Activated gamma-delta T cell treated with Interleukin-2 at 50 U/mL for 16 hours (primary cell): ENCODE measurements at places on chromosomes 3 and 15.

DNA sequence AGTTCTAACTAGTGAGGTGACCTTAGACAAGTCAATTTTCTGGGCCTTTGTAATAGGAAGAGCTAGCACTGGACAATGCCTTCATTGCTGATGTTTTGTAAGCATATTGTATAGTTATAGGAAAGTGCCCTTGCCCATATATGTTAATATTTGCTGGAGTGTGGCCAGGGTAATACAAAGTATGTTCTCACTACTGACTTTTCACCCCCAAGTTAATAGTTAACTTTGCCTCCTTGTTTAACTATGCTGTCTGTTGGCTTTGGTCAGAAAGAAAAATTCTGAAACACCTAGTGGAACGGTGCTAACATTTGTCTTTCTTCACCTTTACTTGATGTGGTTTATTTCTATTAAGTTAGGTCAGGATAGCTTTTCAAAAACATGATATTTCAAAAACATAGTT is 287.4 kb upstream of the CTNNB1 start:
- DNase-seq = no peak

DNA sequence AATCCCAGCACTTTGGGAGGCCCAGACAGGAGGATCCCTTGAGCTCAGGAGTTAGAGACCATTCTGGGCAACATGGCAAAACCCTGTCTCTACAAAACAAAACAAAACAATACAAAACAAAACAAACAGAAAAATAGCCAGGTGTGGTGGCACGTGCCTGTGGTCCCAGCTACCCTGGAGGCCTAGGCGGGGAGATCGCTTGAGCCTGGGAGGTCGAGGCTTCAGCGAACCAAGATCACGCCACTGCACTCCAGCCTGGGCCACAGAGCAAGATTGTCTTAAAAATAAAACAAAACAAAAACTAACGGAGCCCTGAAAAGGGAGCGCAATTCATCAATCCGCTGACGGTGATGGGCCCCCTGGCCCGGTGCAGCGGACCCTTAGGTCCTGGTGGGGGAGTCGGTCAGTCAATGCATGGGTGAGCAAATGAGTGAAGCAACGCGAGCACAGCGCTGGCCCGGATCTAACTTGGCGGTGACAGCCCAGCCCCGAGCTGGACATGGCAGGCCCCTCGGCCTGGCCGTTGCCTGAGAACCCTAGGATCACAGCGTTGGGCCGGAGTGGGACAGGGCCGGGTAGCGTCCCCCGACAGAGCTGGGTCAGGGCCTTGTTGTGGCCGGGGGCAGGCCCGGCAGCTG is 52.4 kb upstream of the BLM start:
- DNase-seq = no peak

DNA sequence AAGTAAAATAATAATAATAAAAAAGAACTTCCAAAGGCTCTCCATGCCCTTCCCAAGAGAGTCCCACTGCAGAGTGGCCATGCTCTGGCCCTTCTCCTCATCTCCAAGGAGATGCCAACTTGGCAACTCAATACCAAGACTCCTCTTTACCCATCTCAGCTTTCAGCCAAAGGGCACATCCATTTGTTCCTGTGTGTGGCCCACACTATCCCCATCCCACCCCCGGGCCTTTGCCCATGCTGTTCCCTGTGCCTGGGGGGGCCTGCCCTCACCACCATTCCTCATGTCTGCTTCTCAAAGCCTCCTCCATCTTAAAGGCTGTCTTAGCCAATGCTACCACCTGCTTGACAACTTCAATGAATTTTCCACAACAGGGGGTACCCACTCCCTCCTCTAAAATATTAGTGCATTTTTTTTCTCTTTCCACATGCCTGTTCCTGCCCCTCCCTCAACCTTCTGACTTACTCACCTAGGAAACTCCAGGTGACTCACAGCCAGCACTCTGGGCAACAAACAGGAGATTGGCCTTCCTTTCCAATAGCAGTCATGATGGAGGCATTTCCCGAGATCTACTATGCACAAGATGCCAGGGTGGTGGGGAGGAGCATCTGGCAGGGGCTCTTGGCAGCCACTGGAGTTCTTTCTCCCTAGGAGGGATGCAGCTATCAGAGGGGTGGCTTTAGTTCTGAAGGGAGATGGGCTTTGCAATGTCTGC is 109.4 kb upstream of the SMAD3 start:
- no peak for DNase-seq

DNA sequence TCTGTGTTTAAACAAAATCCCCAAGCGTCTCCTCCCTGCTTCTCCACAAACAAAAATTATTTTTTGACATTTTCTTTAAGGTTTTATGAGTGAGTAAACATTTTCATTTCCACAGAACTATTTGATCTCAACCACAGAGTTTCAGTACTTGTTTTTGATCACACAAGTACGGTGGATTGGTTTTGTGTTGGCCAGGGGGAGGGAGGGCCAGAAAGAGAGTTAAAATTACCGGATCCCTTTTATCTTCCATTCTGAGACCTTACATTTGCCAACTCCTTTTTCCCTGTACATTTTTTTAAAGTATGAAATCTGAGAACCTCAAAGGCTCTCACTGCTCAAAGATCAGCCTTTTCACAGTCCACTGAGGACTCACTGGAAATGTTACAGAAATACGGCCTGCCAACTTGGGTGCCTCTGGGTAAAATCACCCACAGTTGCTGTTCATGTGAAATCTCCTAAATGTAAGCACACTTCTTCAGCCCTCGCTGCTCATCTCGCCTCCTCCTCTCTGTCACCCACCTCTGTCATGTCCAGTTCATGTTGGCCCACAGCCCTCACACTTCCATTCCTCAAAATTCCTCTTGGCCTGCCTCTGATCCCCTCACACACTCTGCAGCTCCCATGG is 1.7 kb downstream of the HOMER2 start:
- DNase-seq = no peak

GRCh38 chr3:89314454-89315098 is 207.2 kb downstream of the EPHA3 start:
- no peak for DNase-seq

DNA sequence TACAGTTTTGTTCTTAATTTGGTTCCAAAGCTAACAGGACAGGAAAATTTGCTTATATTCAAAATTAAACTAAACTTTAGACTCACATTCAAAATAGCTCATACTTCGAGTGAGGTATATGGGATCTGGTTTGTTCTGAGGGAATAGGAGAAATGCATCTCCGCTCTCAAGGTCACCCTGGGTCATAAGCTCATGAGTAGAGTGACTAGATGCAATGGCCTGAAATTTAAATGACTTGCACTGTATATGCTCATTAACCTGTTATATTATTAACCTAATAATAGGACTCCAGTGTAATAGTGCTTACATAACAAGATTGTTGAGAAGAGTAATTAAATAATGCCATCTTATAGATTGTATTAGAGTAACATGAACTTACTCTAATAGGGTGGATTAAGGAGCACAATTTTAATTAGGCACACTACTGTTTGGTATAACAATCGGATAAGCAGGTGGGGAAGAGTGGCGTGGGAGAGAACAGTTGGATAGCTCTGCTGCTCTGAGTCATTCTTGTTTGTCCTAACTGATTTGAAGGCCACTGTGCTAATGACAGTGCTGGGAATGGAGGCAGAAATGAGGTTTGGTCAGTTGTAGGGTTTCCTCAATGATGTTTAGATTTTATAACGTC is 5.2 kb downstream of the NKTR start:
- no peak for DNase-seq

- DNase-seq = no peak
Observed at GRCh38 chr15:70306582-70306981, 208.9 kb upstream of the TLE3 start.

DNA sequence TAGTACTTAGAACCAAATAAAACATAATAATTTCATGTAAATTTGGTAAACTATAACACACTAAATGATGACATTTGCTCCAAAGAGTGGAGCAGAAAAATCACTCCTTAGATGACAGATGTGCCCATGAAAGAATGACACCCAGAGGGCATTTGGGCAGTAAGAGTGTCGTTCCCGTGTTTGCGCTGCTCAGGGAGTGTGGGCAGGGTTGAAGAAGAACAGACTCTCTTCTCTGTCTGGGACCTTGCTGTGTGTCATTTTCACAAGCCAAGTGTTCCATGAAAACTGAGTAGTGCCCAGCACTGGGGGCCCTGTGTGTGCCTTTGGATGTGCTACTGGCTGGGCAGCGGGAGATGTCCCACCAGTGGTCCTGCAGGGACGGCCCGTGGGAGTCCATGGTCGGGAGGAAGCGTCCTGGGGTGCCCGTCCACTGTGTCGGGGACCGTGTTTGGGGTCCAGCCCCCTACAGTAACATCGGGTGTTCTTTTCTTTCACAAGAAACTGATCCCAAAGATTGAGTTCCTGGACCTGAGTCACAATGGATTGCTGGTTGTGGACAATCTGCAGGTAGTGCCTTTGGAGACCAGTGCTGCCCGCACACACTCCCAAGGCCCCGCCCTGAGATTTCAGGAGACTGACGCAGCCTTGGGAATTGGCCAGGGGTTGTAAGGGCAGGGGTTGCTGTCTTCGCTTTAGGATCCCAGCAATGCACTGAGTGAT is 17.9 kb upstream of the STAB1 start:
- DNase-seq = no peak

GRCh38 chr3:149489060-149489690 is 14.7 kb downstream of the TM4SF4 start:
- no peak for DNase-seq

- DNase-seq = no peak
Observed at GRCh38 chr3:31170932-31171670, 276.6 kb upstream of the GADL1 start.

- no peak for DNase-seq
Observed at GRCh38 chr3:33111581-33111980, 2.2 kb upstream of the CRTAP start.

DNA sequence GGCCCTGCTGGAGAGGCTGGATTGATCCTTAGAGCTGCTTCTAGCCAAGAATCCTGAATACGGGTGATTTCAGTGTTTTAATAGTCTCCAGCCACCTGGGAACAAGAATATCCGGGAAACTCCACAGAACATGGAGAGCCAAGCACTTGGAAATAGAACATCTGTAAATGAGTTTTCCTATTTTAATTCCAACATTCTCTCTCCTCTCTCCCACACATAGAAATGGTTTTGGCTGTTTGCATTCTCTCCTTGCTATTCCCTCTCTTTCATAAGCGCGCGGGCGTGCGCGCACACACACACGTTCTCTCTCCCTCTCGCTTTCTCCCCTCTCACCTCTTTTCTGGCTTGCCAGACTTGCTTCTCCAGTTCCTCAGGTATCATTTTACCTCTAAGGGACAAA is 50.6 kb downstream of the GADL1 start:
- no peak for DNase-seq

DNA sequence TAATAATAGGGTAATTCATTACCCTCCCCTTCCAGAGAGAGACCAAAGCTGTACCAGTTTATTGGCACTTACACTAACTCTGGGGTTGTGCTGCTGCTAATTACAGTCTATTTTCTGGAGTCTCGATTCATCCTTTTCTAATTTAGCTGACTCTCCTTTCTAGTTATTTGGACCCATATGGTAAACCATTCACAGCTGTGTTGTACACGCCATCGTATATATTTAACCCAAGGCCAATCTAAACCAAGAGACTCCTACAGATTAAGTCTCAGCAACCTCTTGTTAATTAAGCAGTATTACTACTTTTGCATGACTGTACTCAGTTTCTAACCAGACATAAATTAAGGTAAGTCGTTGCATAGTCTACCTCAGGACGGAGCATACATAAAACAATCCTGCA is 22.5 kb downstream of the ANXA2 start:
- DNase-seq = no peak

- DNase-seq = no peak
Observed at GRCh38 chr15:66993874-66994696, 71.3 kb upstream of the SMAD3 start.

DNA sequence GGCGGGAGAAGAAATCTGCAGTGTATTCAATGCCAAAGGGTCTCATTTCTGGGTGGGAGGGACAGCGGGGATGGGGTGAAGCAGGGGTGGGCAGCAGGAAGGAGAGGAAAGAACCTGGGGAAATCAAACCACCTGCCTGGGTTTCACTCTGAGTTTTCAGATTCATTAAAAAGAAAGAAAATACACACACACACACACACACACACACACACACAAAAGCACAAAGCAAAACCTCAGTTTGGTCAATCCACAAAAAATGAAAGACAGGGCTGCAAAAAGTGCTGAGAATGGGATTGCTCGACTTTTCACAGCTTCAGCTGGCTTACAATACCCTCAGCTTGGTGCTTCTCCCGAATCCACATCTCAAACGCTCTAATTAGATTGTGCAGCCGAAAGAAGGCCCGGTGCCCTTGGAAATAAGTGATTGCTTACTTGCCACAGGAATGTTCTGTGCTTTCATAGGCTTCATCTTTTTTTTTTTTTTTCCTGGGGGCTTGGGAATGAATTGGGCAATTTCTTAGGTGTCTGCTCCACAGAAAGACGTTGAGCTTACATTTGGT is 370.5 kb downstream of the RORA start:
- DNase-seq = no peak

DNA sequence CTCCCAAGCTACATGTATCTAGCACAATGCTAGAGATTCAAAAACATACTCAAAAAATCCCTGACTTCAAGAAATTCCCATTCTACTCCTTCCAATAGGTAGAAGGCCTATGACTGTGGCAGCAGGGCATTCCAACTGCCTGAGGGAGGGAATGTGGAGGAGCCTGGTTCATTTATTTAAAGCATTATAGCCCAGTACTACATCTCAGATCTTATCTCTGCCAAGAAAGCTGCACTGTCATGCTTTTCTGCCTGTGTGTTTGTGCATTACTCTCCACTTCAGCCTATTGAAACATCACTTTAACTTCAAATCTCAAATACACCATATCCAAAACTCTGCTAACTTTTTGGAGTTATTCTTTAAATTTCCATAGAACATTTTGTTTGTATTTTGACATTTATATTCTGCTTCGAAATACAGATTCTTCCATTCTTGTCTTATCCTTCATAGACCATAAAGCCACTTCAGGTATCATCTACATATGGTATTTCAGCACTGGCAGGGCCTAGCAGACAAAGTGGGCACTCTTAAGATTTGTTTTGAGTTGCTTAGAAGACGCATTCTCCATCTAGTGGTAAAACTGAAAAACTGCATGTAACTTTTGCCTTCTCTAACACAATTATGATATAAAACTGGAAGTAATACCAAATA is 59.1 kb upstream of the NEDD4 start:
- no peak for DNase-seq

GRCh38 chr3:71905426-71905825 is 120.5 kb upstream of the PROK2 start:
- DNase-seq = no peak

- DNase-seq = peak; percentile 65
Observed at GRCh38 chr3:38453075-38453912, at the start of gene ACVR2B. Gene ACVR2B (plus strand): TSS chr3:38453890. CDS start chr3:38454323, 433 bp downstream.
